NCI-H345 (cell line): ENCODE measurements at places on chromosomes 5 and 9.

- no peak for DNase-seq
These were observed 179.8 kb upstream of the PLPPR1 start for GRCh38 chr9:100848726-100849125.

DNA sequence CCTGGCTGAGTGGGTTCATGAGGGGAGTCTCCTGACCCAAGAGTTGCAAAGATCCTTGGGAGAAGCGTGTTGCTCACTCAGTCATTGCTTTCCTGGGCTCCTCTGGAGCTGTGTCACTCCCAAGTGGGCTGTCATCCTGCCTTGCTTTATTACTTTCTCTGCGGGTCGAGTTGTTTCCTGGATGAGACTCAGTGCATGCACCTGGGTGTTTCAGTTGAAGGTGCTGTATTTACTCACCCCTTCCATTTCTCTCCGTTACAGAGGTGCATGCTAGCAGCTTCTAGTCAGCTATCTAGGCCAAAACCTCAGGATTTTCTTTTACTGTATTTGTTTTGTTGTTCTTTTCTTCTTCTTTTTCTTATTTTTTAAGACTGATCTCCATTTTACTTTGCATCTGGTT is 785.5 kb upstream of the EDIL3 start:
- DNase-seq: no peak

DNA sequence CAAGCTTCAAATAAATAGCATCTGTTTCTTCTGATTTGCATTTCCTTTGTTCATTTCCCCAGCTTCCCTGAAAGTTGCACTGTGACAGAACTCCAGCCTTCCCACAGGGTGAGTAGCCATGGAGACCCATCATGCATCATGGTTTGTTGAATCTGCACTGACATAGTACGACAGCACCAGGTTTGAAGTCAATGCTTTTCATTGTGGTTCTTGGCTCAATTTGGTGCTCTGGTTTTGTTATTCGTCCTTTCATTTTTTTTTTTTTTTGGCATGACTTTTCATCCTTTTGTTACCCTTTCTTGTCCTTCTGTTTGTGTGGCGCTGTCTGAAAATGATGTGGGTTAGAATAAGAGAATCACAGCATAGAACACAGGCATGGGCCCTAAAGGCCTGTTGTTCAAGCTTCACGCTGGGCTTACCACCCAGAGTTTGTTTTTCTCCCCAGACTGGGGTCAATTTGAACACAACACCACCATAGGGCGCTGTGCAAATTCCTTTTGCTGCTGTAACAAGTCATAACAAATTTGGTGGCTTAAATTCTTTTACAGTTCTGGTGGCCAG is 206.2 kb upstream of the CDH10 start:
- peak; percentile 7 for DNase-seq

GRCh38 chr5:171984748-171985419 is 21.6 kb downstream of the FBXW11 start:
- no peak for DNase-seq

GRCh38 chr5:138188626-138189025 is 9.7 kb downstream of the KIF20A start:
- DNase-seq: no peak

GRCh38 chr5:40486437-40487275 is 193.1 kb upstream of the PTGER4 start:
- DNase-seq: no peak

GRCh38 chr9:64057553-64057952 is 1227.5 kb downstream of the FOXD4L5 start:
- no peak for DNase-seq

DNA sequence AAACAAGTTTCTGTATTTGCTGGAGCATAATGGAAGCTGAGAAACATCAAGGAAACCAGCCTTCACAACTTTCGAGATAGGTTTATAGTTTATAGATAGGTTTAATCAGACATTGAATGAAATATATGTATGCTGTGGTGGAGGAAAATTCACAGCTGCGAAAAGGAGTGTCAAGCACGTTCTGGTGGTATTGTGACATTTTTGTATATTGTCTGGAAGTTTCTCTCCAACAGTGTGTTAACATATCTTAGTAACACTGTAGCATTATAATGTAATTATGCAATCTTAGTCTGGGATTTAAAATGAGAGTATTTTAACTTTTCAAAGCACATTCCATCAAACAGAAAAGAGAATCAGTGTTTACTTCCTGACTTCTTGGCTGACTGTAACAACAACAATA is 50.0 kb downstream of the FCHO2 start:
- DNase-seq: no peak

GRCh38 chr5:5494489-5495402 is 72.3 kb downstream of the ICE1 start:
- DNase-seq: no peak

GRCh38 chr5:62969409-62970120 is 390.9 kb downstream of the LRRC70 start:
- no peak for DNase-seq

DNA sequence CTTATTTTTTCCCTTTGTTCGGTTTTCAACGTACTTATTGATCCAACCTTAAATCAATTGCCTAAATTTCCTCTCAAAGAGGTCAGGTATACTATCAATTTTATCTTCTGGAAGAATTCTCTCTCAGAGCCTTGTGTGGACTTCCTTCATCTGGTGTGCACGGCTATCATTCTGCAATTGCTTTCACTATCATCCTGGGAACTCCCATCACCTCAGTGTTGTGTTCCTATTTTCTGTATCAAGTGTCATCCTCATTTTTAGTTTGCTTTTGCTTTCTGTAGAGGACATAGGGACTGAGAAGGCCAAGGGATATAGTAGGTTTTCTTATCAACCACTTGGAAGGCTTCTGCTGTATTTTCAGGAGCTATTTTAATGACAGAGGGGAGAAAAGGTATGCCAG is 11.3 kb downstream of the STOM start:
- DNase-seq: no peak

DNA sequence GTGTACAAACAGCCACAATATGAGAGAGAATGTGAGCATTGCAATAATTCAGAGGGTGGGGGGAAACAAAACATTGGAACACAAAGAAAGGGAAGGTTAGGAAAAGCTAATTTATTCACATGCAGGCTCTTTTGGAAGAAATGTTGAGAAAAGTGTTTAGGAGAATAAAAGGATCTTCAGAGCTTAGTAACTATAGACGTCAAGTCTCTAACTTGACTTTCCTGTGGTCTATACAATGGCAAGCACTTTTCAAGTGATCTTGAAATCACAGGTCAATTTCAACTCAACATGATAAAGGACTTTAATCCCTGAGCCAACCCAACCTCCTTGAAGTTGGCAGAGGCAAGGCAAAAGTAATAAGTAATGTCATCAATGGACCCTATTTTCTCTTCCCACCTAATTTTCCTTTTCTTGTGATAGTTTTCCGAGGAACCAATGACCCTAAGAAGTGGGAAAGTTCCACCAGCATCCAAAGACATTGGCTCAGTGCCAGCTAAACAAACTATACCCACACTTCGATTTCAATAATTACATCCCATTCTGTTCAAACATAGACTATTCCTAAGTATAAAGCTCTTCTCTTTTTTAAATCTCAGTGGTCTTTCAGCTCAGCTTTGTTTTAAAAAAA is 23.7 kb downstream of the RFK start:
- no peak for DNase-seq

GRCh38 chr9:113562653-113563381 is 99.3 kb downstream of the RGS3 start:
- DNase-seq: no peak
